NCI-H2081 (cell line): ENCODE measurements at places on chromosomes 3 and 15.

DNA sequence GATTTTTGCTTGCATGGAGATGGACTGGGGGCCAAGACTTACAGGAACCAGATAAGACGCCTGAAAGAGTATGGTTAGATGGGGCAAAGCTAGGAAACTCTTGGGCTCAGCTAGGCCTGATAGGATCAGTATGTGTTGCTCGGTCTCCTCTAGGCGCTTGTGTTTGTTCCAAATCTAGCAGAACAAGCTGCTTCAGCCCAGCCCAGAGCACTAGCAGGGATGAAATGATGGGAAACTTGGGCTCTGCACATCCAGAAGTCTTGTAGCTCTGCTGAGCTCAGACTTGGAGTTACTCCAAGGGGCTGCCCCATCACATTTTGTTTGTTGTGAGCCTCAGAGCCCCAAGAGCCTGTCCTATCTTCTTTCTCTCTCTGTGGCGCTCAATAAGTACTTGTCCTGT, 34.7 kb downstream of the FOXL2 start:
- no peak for DNase-seq

GRCh38 chr3:73381551-73381950, 243.2 kb downstream of the PDZRN3 start:
- DNase-seq = no peak

DNA sequence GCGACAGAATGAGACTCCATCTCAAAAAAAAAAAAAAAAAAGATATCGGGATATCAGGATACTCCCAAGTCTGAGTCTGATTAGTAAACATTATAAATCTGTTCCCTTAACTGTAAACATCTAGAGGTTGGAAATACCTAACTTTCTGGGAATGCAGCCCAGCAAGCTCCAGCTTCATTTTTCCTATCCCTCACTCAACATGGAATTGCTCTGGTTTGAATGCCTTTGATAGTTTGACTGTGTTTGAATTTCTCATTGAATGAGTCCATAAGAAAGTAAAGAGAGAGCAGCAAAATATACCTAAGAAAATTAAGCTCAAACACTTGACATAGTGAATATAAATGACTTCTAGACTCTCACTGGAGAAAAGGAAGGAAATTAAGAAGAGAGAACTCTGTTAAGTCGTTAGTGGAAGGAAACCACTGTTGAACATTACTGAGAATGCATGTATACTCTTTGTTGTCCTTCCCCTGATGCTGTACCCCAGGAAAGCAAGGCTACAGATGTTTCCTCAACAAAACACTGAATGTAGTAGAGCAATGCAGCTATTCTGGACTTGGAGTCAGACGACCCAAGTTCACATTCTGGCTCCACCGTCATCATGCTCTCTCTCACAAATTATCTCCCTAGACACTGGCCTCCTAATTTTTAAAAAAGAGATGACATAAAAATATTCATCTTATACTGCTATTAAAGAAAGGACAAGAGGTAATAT, 62.4 kb downstream of the CD200 start:
- DNase-seq = no peak

DNA sequence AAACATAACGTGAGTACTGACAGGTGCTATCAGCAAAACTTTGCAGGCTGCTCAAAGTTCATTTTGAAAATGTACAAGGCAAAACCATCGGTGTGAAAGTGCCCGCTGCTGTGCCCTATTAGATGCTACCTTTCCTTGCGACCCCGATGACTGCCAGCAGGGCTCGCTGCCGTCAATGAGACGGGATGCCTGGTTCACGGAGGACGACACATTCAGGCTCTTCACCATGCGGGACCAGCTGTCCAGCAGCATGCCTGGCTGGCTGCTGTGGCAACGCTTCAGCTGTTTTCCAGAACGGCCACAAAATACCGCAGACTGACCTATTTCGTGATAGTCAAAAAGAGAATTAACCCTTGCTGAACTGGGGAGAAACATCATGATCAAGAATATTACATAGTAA, 92.7 kb upstream of the OCA2 start:
- DNase-seq = no peak

DNA sequence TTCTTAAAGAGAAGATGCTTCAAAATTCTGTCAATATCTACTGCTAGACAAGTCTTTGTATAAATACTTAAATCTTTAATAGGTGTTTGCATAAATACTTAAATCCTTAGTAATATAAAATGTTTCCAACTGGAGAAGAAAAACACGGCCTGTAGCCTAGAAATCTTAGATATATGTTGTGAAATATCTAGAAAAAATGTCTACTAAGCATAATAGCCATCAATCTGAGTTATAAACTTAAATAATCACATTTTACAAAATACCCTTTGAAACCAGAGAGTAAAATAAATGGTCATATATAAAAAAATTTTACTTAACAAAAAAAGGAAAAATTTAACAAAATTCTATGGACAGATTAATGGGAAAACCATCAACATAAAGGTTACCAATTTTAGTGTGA, 73.9 kb downstream of the PLOD2 start:
- DNase-seq = no peak

DNA sequence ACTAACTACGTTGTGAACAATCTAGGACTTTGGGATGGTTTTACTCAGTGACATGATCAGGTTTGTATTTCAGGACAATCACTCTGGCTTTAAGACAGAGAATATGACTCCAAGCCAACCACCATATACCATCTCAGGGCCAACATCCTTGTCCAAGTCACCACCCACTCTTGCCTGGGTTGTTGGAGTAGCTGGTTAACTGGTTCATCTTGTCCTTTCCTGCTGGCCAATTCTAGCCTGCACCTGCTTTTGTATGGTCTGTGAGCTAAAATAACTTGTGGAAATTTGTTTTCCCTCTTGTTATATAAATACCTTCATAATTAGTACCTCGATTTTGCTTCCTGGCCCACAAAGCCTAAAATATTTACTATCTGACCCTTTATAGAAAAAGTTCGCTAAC, 306.8 kb upstream of the STT3B start:
- DNase-seq = no peak

DNA sequence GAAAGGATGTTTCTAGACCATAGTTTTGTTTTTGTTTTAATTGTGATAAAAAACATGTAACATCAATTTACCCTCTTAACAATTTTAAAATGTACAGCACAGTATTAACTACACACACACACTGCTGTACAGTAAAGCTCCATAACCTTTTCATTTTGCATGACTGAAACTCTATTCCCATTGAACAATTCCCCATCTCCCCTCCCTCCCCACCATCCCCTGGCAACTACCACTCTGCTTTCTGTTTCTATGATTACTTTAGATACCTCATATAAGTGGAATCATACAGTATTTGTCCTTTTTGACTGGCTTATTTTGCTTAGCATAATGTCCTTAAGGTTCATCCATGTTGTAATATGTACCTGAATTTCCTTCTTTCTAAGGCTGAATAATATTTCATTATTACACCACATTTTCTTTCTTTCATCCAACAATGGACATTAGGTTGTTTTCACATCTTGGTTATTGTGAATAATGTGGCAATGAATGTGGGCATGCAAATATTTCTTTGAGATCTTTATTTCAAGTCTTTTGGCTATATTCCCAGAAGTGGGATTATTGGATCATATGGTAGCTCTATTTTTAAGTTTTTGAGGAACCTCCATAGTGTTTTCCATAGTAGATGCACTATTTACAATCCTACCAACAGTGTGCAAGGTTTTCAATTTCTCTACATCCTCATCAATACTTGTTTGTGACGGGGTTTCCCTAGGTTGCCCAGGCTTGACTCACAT, 10.7 kb downstream of the CHST14 start:
- DNase-seq = no peak

DNA sequence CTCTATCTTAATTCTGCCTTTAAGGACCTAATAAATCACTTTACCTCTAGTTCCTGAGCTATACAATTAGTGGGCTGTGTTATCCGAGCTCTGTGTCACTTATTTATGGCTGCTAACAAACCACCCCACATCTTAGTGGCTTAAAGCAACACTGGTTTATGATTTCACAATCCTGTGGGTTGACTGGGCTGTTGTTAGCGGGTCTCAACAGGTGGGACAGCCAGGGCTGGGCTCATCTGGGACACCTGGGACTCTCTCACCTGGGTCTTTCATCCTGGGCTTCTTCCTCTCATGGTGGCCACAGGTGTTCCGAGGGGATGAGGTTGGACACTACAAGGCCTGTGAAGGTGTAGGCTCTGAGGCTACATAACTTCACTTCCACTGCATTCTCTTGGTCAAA, 35.8 kb upstream of the CHST2 start:
- no peak for DNase-seq

GRCh38 chr3:169554611-169555010, 108.9 kb downstream of the MECOM start:
- DNase-seq = no peak

DNA sequence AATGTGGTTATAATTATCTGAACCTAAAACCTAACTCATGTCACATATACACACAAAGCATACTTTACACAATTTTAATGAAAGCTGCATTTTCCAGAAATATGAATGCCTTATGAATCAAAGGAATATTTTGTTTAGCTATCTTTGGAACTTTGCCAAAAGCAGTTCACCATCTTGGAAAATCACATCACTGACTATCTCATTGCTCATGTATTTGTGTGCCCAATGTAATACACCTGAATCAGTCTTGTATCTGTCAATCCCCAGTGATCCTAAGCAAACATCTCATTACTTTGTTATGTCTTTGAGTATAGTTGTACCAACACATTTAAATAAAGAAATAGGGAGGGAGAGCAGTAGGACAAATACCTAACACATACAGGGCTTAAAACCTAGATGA, 15.6 kb upstream of the CD47 start:
- no peak for DNase-seq

GRCh38 chr15:60652245-60652644, 173.3 kb upstream of the ICE2 start:
- DNase-seq = no peak
